ENCODE measurements at places on chromosomes 12 and 14.

- no peak for DNase-seq
Observed at GRCh38 chr12:131776237-131776889, 51.8 kb upstream of the MMP17 start.

DNA sequence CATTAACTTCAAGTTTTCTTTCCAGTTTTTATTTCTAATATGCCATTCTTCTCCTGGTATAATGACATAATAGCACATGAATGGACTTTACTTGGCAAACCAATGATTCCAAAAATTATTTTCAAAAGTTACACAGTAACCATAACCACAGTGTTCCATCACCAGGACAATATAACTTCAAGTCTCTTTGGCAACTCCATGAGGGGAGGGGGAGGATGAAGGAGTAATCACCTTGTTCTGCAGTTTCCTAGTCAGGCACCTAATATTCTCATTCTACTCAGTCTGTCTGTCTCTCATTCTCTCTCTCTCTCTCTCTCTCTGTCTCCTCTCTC, 66.6 kb downstream of the BTG1 start:
- no peak for DNase-seq

- DNase-seq, result no peak
Observed at GRCh38 chr14:23362200-23362599, 2.8 kb downstream of the EFS start.

DNA sequence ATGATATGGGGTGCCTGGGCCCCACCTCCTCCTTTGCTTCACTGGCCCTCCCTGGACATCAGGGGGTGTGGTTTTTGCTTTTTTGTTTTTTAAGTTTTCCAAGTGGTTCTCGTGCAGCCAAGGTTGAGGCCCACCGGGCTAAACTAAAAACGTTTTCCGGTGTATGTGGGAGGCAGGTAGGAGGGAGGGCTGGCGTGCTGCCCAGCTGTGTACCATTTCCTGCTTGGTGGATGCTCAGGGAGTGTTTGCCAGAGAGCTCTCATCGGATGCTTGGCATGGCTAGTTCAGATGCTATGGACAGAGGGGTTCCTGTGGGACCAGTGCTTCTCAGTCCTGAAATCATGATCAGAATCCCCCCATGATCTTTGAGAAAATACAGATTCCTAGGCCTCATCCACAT, 246.4 kb downstream of the CACNA1C start:
- DNase-seq, result no peak

DNA sequence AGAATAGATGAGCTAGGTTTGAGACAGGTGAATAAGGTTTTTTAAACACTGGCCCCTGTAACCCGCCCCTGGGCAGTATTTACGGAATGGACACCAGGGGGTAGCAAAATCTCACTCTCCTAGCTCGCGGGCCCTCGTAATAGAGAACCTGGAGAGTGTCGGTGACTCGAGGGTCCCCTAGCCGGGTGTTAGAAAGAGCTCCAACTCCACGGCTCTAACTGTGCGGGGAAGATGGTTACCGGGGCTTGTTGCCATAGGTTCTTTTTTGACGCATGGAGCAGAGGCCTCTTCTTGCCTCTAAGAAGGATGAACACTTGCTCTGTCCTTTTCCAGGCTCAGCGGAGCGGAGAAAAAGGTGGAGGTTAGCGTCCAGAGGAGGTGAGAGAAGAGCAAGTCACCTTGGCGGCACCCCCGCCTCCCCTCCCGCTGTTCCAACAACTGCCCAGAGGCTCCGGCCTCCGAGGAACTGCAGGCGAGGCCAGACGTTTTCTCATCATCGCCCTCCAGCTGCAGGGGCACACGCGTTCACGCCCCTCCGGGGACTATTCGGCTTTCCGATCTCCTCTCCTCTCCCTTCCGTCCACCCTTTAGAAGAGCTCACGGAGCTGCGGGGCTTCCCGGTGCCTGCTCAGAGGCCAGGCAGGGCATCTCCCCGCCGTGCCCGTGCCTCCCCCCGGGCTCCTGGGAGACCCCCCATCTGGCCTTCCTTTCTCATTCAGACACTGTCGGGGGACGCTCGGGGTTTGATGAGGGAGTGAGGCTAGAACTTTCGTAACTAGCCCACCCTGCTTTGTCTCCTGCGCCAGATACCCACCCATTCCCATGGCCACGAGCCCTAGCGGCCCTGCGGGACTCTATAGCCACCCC, 1.4 kb upstream of the ARHGEF40 start:
- no peak for DNase-seq

- no peak for DNase-seq
Observed at GRCh38 chr12:54569072-54569471, 19.4 kb downstream of the PPP1R1A start.

DNA sequence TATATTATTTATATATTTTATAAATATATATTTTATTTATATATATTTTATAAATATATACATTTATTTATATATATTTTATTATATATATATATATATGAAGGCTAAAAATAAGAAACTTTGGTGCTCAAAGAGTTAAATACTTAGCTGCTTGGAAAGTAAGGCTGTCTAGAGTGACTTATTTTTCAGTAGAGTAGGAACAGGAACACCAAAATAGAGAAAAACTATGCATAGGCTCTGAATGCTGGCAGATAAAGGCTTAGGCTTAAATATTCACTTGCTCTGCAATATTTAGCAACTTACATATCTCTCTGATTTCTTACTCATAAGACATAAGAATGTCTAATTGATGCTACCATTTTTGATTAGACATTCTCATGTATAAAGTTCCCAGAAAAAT, 991.2 kb downstream of the VRK1 start:
- DNase-seq, result no peak

GRCh38 chr12:87329076-87329863, 699.9 kb downstream of the C12orf50 start:
- no peak for DNase-seq

DNA sequence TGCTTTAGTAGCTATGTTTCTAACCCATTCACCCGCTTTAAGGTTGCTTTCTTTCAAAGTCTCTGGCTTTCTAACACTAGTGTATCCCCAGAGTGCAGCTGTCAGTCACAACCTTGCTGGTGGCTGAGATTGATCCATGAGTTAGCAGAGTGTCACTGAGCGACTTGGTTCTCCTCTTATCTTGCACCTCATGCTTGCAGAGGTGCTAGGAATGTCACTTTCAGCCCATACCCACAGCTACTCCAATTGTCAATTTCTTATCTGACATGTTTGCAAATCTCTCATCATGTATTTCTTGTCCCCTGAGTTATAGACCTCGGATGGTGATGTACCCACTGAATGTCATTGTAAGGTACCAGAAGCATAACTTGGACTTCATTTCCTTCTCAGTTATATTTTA, 1110.2 kb downstream of the GALC start:
- no peak for DNase-seq

- no peak for DNase-seq
Observed at GRCh38 chr12:102879144-102879763, 37.8 kb downstream of the PAH start.

DNA sequence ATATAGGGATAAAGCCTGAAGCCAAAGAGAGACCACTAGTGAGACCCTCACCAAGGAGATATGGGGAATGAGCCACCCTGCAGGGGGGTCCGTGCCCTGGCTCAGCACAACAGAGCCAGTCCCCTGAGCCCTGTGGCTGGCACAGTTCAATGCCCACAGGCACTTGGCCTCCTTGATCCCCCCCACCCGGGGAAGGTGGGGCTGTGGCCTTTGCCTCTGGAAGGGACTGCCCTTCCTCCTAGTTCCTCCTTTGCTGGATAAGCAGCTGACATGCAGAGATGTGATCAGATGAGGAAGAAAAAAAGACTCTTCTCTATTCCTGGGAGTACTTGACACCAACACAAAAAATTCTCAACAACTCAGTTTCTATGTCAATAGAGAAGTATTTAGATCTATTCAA, 19.9 kb downstream of the TTC7B start:
- DNase-seq, result no peak

GRCh38 chr14:32607399-32607798, 278.3 kb downstream of the AKAP6 start:
- no peak for DNase-seq

DNA sequence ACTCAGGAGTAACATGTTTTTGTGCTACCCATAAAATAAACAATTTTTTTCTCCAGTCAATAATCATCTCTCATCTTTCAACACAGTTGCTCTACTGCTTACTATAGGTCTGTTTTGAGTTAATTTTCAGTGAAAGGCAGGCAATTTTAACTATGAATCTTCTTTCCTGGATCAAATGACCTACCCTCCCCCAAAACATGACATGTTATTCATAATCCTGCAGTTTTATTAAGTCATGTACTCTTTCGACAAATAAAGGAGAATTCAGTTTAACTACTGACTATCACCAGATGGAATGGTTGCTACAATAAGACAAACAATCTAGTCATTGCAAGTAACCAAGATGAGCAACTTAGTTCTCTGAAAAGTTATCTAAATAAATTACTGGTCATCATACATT, 106.0 kb upstream of the FAR2 start:
- no peak for DNase-seq
